Cortex of kidney (tissue), 1 donor: ENCODE measurements at places on chromosomes 11 and 22.

DNA sequence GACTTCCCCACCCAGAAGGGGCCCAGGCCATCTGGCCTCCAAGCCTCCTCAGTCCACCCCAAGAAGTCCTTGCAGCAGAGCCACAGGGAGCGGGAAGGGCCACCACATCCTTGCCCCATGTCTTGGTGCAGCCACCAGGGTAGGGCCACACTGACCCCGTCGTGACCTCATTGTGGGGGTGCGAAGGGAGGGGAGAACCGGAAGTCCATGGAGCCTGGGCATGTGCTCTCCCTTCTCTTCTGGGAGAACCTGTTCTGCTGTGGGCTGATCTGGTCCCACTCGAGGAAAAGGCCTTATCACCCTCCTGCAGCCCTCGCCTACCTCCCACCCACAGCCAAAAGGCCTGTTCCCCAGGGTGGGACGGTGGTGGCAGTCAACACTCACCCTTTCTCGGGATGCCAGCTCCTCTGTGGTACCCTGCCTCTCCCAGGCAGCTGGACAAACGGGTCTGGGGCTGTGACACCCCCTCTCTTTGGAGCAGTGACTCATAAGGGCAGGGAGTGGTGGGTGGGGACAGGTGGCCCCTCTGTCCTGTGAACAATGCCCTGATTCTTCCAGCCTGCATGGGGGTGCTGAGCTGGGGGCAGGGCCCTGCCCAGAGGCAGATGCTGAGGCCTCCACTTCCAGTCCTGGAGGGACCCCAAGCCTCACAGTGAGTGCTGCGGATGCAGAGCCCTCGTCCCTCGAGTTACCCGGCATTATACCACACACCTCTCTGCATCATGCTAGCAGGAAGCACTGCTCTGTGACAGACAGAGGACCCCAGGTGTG lies 14.6 kb upstream of the CTSD start:
- no peak for DNase-seq

GRCh38 chr11:124340142-124340447 lies 20.1 kb upstream of the OR8D2 start:
- DNase-seq = no peak

DNA sequence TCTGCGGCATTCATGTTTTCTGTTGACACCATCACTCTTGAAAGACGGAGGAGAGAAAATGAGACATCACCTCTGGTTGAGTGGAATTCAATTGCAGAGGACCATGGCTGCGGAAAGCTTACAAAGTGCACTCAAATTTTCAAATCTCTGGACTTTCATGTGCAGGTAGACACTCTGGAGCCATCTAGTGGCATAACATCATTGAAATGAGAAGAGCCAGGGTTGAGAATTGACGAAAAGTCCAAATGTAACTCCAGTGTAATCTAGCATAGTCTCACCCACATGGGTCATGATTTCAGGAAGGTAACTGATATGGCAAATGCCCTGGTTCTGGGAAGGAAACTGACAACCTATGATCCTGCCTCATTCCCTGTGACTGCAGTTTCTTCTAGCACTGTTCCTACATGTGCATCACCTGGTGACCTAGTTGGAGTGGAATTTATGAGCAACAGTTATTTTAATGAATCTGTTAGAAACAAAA lies 687.8 kb downstream of the KCNA4 start:
- no peak for DNase-seq

GRCh38 chr22:40654522-40655167 lies 18.1 kb upstream of the MRTFA start:
- DNase-seq = no peak

DNA sequence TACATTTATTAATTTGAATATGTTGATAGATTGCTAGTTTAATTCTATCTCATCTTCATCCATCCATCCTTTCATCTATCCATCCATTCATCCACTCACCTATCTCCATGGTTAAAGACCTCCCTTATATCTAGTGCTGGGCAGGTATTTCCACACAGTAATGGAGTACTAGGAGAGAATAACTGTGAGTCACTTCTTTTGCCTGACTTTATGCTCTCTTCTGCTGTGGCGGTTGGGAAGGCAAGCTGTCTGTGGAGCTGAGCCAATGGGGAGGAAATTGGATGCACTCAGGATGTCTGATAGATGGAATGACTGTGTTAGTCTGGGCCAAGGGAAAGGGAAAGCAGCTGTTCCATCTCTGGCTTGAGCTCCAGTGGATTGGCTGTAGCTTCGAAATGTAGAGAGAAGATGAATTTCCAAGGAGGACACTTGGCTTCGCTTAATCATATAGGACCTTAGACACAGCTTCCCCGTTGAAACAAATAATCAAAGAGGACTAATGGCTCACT lies 60.3 kb downstream of the NELL1 start:
- DNase-seq = no peak

GRCh38 chr11:47061429-47062178 lies 115.1 kb downstream of the ARFGAP2 start:
- DNase-seq = no peak

GRCh38 chr11:2711161-2711560 lies 11.4 kb upstream of the KCNQ1OT1 start:
- DNase-seq = no peak

GRCh38 chr11:125416981-125417935 lies 78.8 kb downstream of the FEZ1 start:
- no peak for DNase-seq

GRCh38 chr11:114964676-114965214 lies 286.4 kb downstream of the NXPE2 start:
- no peak for DNase-seq

DNA sequence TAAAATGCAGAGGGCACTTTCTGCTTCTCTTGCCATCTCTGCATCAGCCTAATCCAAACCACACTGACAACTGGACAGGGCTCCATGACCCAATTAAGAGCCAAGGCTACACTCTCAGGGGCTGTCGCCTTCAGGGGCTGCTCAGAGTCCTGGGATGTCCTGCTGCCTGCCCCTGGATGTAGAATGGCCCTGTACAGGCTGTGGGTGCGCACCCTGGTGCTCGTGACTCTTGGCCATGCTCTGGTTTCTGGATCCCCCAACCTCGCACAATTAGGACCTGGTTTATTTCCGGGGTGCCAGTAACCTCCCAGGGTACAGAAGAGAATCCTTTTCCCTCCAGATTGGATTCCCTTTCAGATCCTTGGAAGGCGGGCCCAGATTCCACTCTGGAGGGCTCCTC lies 11.3 kb downstream of the IFT27 start:
- DNase-seq = no peak

DNA sequence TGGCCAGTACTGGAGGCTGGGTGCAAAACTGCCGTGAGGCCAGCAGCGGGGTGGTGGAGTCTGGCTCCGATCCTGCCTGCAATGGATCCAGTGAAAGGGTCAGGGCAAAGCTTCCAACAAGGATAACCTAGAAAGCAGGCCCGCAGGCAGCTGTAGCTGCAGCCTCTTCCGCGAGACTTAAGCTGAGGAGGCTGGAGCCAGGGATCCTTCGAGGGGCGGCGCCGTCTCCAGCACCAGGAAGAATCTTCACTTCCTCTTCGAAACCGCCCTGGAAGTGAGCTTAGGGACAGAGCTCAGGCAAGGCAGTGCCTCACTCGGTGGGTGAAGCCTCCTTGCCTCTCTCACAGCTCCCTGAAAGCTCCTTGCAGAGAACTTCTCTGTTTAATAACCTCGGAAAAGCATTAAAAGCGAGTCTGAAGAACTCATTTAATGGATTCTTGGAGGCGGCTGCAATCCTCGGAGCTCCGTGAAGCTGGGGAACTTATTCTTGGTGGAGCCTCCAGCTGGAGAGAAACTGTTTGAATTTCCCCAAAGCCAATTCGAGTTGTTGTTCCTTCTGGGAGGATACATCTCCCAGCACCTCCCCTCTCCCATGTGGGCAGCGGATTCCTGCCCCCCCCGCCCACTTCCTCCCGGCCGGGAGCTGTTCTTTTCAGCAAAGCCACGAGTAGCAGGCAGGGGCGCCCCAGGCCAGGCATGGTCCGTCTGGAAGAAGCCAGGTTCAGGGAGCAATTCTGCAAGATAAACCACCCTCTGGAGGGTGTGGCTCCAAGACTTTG lies 169.9 kb downstream of the CTTN start:
- DNase-seq = no peak

- DNase-seq = no peak
Observed at GRCh38 chr11:1920909-1921573, 1.5 kb downstream of the TNNT3 start.

DNA sequence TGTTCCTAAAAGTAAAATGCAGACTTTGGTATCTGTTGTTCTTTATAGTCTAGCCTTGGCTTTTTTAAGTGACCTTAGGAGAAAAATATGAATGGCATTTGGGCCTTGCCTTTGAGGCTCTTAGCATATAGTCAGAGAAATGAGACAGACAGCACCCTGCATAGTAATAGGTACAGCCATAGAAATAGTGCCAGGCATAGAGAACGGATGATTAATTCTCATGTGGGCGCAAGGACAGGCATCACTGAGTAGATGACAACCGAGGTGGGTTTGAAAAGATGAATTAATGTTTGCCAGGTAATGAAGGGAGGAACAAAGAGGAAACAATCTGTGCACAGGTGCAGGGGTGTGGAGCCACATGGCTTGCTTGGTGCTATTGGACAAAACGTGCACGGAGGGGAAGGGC lies 90.5 kb downstream of the BMAL1 start:
- DNase-seq = no peak

GRCh38 chr11:94786264-94787126 lies 18.3 kb downstream of the AMOTL1 start:
- DNase-seq = no peak

GRCh38 chr11:115300660-115301428 lies 203.4 kb downstream of the CADM1 start:
- no peak for DNase-seq

DNA sequence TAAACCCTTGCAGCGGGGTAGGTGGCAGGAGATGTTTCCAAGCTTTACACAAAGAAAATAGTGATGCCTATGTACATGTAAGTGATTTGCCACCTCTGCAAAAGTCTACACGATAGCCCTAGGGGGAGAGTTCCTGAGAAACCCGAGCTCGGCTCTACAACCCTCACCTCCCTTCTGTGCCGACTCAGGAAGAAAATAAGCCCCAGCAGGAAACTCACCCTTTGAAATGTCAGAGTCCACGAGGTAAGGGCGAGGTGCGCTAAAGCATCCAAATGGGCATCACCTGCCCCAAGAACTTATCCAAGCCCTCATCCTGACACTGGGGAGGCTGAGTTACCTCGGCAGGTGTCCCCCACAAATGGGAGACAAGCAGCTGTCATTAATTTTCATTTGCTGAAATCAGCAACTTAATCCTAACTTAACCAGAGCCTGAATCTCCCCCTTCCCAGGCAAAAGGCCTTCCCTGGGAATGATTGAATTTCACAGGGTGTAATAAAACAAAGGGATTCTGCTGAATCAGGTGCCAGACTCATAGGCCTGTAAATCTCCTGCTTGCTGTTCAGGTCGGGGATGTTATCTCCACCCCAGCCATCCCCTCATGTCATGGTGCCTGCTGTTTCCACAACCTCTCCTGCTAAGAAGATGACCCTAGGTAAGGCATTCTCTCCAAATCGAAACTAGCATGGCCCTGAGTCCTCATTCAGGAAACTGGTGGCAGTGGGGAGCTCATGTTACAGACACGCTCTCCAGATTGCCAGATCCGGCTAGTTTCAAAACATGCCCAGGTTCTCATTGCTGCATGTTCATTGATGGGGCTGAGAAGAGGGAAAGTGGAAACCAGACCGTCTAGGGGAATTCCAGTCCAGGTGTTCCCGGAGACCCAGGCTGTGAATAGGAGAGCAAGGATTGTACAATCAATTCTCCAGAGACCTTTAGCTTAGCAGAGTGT lies 105.3 kb upstream of the KIRREL3 start:
- no peak for DNase-seq

GRCh38 chr22:46079861-46080821 lies 70.2 kb upstream of the PPARA start:
- DNase-seq = no peak
